Stimulated activated CD4-positive, alpha-beta T cell treated with anti-CD3 and anti-CD28 coated beads, Interleukin-1b, Interleukin-23, amount 100 ng/mL, for 24 hours (primary cell): ENCODE measurements at places on chromosomes 4 and X.

GRCh38 chrX:12241026-12241425 lies 102.8 kb downstream of the FRMPD4 start:
- no peak for DNase-seq

DNA sequence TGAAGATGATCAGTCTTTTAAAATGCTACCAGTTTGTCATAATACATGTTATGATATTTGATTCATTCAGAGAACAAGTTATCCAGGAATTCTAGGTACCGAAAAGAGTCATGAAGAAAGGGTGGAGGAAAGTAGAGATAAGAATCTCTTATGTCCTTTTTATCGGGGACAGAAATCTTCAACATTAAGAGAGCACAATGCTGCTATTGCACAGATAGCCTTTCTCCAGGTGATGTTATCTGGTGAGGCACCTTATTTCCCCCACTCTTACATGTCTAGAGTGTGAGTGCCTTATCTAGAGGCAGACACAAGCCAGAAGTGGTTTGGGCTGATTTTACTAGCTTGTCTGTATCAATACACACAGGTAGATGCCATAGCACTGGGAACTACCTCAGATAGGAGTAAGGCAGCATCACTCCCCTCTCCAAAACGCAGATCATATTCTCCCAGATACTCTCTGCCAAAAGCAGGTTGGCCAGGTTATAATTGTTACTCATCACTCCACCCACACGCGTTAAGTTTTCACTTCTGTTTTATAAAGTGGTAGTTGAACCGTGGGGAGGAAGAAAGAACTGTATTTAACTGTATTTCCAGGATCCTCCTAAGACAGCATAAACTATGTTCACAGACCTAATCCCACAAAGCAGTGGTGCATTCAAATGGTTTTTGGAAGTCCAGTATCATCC lies 38.4 kb downstream of the AREG start:
- DNase-seq: no peak

- peak; percentile 32 for DNase-seq
Observed at GRCh38 chr4:122652379-122652778, 31.5 kb upstream of the IL21 start.

DNA sequence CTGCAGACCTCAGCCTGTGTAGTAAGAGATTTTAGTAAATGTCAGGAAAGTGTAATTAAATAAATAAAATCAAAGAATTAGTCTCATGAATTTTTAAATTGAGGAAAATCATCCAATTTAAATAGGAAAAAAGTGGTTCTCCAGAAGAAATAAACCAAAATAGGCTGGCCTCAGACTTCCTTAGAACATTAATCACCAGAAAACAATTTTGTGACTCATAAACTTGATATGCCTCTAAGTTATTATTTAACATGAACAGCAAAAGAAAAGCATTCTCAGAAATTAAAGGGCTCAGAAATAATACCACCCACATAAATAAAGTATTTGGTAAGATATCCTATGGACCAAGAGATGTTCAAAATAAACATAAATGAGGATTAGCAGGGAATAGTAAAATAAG lies 14.3 kb downstream of the FAM47B start:
- DNase-seq: no peak

GRCh38 chr4:20254511-20255250 lies 3.0 kb downstream of the SLIT2 start:
- no peak for DNase-seq

- no peak for DNase-seq
Observed at GRCh38 chr4:7945709-7946380, 6.2 kb upstream of the AFAP1 start.

DNA sequence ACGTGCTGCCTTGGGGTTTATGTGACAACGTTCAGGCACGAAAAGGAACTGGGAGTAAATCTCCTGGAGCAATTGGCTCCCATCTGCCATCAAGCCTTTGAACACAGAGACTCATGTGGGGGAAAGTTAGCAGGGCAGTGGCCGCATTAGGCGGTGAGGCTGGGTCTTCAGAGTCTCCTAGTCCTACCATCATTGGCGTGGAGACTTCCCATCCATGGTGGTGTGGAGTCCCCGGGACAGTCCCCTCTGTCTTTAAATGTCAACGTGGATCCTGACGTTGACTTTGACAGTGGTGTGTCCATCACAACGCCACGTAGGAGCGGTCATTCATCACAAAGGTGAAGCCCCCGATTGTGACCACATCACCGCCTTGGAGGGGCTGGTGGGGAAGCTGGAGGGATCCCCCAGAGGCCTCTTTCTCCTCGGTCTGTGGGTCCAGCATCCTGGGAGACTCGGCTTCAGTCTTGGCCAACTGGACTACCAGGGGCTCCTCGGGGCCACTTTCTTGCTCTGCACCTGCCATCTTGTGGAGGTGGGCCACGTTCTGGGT lies 21.8 kb downstream of the CRLF2 start:
- no peak for DNase-seq

- no peak for DNase-seq
Observed at GRCh38 chr4:27288496-27288895, 427.9 kb downstream of the STIM2 start.

GRCh38 chr4:24971192-24971591 lies 58.4 kb upstream of the CCDC149 start:
- DNase-seq: no peak

DNA sequence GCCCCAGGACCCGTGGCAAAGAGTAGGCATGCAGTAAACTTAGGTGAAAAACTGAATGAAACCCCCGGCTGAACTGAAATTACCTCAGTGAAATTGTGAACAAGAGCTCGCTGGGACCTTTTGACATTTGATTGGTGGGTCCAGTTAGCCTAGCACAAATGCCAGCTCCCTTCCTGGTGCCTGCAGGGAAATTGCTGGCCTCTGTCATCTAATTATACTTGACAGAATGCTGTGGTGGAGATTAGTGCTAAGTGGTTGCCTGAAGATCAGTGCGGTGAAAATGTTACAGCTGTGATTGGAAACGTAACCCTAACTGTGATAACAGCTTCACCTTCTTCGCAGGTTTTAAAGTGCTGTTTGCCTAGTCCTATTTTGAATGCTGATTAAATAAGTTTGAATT lies 43.0 kb downstream of the ADD1 start:
- no peak for DNase-seq

DNA sequence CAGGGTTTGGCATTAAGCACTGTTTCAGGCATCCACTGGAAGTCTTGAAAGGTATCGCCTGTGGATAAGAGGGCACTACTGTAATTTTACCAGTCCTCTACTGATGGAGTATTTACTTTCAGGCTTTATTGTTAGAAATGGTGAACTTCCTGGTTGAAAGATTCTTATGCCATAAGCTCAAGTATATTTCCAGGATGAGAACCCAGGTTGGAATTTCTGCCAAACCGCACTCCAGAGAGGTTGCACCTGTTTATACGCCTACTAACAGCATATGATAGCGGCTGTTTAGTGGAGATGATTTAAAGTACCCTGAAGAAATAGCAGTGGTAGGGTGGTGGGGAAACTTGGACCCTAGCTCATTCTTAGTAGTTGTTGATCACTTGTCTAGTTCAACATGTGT lies 9.9 kb downstream of the FNIP2 start:
- no peak for DNase-seq

GRCh38 chr4:177667687-177668086 lies 225.4 kb upstream of the AGA start:
- no peak for DNase-seq

- DNase-seq: no peak
Observed at GRCh38 chr4:173521467-173522159, 8.4 kb downstream of the HAND2 start.

GRCh38 chrX:1462596-1463251 lies 10.0 kb upstream of the ASMTL start:
- peak; percentile 68 for DNase-seq

DNA sequence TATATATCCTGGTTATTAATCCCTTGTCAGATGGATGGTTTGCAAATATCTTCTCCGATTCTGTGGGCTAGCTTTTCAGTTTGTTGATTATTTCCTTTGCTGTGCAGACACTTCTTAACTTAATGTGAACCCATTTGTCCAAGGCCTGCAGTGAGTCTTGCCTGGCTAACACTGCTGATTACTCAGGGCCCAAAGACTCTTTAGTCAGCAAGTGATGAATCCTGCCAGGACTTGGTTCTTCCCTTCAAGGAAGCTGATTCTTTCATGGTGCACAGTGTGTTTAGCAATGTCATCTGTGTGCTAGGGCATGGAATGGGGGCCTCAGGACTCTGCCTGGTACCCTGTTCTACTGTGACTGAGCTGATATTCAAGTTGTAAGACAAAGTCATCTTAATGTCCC lies 81.8 kb upstream of the TEX13A start:
- DNase-seq: no peak

- DNase-seq: no peak
Observed at GRCh38 chrX:9614016-9614415, 149.2 kb downstream of the TBL1X start.

DNA sequence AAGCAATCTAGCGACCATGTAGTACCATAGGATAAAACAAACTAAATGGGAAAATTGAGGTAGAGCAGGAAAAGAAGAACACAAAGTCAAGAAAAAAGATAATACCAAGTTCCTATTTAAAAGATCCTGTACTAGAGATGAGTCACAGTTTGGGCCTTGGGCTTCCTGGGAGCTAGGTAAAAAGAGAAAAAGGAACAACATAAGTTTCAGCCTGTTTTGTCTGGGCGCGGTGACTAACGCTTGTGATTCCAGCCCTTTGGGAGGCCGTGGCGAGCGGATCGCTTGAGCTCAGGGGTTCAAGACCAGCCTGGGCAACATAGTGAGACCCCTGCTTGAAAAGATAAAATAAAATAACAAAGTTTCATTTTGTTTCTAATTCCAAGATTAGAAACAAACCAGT lies 14.0 kb upstream of the TMEM156 start:
- no peak for DNase-seq

- no peak for DNase-seq
Observed at GRCh38 chr4:108129196-108129595, 39.5 kb downstream of the LEF1 start.

GRCh38 chrX:149541521-149542047 lies 772 bp downstream of the EOLA1 start:
- DNase-seq: no peak

- no peak for DNase-seq
Observed at GRCh38 chrX:1751781-1752180, 136.9 kb downstream of the ASMT start.

DNA sequence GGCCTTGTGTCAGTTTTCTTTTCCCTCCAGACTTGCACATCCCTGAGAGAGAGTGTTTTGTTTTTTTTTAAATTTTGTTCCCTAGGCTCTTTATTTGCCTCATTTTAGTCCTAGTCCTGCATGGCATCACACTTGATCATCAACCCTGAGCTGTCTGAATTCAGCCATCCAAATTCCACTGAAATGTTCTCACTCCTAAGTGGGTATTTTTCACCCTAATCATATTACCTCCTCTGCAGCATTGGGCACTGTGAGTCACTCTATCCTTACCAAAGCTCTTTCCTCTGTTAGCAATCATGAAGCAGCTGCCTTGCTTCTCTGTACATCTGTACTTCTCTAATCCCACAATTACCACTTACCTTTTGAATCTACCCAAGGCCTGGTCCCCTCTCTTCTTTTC lies 356.6 kb upstream of the MAGEB2 start:
- no peak for DNase-seq

DNA sequence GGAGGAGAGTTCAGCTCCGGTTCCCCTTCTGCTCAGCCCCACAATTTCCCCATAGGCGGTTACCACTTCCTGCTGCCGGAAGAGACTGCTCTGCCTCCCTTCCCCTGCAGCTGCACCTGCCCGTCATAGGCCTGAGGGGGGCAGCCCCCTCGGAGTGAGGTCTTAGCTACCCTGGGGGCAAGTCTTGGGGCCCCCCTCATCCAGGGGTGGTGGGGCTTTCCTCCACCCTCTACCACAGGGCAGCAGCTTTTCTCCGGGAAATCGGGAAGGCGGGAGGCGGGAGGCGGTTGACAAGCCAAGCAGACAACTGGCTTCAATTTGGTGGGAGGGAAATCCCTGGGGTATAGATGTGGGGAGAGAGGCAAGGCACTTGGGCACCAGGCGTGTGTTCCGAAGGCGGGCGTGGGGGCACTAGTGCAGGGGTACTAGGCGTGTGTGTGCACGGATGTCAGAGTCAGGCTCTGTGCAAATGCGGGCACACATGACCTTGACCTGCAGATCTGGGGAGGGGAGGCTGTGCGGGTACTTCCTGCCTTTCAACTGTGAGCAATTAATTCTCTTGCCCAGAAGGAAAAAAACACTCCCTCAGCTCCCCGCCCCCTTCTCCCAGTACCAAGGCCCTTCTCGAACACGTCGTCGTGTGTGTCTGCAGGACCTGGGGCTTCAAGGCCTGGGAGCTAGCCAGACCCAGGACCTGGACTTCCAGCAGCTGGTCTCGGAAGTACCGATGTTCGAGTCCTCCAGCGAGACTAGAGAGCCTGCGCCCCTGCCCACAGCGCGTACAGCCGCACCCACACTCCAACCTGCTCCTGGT lies 1.0 kb upstream of the ARHGAP4 start:
- DNase-seq: peak; percentile 45

- DNase-seq: no peak
Observed at GRCh38 chr4:129109965-129110824, 14.2 kb downstream of the C4orf33 start.

GRCh38 chrX:107596651-107597050 lies 31.7 kb upstream of the PRPS1 start:
- no peak for DNase-seq

DNA sequence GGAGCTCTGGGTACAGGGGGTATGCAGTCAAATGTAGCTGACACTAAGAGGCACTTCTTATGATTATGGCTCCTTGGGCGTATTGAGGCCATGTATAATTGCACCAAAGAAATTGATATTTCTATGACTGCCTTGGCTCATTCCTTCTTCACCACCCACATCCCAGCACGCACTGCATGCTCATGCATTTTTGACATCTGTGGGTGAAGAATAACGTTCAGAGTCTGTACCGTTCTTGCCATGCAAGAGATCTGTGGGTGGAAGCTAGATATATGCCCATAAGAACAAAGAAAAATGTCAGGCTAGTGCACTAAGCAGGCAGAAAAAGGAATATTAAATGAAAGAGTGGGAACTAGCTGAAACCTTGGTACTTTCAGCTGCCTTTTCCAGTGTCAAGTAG lies 93.4 kb downstream of the EMCN start:
- no peak for DNase-seq

DNA sequence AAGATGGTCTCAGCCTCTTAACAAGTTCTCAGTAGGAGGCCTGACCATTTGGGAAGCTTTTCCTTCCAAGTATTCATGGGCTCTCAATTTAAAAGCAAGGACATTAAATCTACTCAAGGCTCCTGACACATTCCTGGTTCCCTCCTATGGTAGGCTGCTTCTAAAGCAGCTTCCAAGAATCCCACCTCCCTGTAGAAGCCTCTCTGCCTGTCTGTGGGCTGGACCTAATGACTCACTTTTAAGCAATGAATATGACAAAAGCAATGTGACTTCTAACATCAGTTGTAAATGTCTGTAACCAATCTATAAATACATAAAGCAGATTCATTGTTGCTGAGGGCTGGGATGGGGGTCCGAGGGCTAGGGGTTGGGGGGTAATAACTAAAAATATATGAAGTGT lies 99.5 kb upstream of the FAM9B start:
- no peak for DNase-seq

- DNase-seq: no peak
Observed at GRCh38 chrX:37824491-37825214, 22.7 kb downstream of the DYNLT3 start.
